Hepatocyte (in vitro differentiated cells): ENCODE measurements at places on chromosomes 5 and 9. TPM values are rescaled to one million over a fixed set of nuclear protein-coding genes. Genes with fewer than 3 reads are reported as not detected.

DNA sequence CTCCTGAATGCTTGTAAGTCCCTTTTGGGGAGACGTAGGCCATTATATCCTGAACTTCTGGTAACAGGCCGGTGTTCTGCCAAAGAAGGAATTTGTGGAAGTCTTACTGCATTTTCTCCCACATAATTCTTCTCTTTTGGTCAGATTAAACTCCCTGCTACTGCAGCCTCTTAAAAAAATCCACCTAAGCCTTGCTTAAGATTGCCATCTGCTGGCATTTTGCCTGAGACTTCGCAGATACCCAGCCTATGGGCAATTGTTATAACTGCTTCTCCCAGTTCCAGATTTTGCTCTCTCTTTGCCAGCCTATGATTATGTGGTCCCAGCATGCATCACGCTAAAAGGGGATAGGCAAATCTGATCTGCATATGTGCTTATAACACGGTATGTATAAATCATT lies 391.6 kb upstream of the CHD1 start:
- no peaks in the 10 kb centered on the region for H3K4me1 ChIP-seq
- no peaks in the 10 kb centered on the region for H3K27me3 ChIP-seq
- H3K36me3 ChIP-seq = no peaks in the 10 kb centered on the region
- H3K27ac ChIP-seq = no peak overlapping the region
- H3K4me3 ChIP-seq = no peak overlapping the region

GRCh38 chr5:110257971-110258370 lies 468.5 kb downstream of the TMEM232 start:
- H3K4me3 ChIP-seq = no peak overlapping the region
- no peak overlapping the region for H3K27ac ChIP-seq
- DNase-seq = no peak
- H3K27me3 ChIP-seq = no peaks in the 10 kb centered on the region
- no peaks in the 10 kb centered on the region for H3K4me1 ChIP-seq

- H3K4me1 ChIP-seq = peaks cover 38% of the 10 kb centered on the region
- H3K36me3 ChIP-seq = no peaks in the 10 kb centered on the region
- H3K4me3 ChIP-seq = no peak overlapping the region
- peak; percentile 51 for DNase-seq
These were observed 94.4 kb downstream of the ARHGAP26 start for GRCh38 chr5:142864290-142865260.

GRCh38 chr5:96829297-96829696 lies 21.6 kb upstream of the ERAP1 start:
- H3K27ac ChIP-seq = no peak overlapping the region
- no peaks in the 10 kb centered on the region for H3K4me1 ChIP-seq
- H3K36me3 ChIP-seq = no peaks in the 10 kb centered on the region
- no peak for DNase-seq

DNA sequence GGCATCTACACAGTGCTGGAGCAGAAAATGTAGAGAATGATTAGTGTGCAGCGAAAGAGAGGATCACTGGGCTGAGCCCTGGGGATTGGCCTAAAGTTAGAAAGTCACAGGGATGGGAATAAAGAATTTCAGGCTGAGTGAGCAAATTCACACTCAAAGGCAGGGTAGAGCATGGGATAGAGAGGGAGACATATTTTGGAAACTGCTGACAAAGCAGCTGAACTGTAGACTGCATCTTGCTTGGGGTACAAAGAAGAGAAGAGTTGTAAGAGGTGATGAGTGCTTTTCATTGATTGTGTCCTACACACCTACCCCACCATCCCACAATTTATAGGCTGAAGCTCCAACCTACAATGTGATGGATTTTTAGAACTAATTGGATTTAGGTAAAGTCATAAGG lies 677.8 kb downstream of the TAF11L14 start:
- no peak for DNase-seq
- H3K27me3 ChIP-seq = no peaks in the 10 kb centered on the region
- H3K27ac ChIP-seq = no peak overlapping the region
- no peak overlapping the region for H3K4me3 ChIP-seq
- no peaks in the 10 kb centered on the region for H3K4me1 ChIP-seq
- no peaks in the 10 kb centered on the region for H3K36me3 ChIP-seq

- no peak overlapping the region for H3K4me3 ChIP-seq
- no peak for DNase-seq
- no peaks in the 10 kb centered on the region for H3K27me3 ChIP-seq
- no peaks in the 10 kb centered on the region for H3K4me1 ChIP-seq
- H3K27ac ChIP-seq = no peak overlapping the region
These were observed 78.0 kb downstream of the JAKMIP2 start for GRCh38 chr5:147704544-147704943.

- H3K4me1 ChIP-seq = no peaks in the 10 kb centered on the region
- H3K27me3 ChIP-seq = no peaks in the 10 kb centered on the region
- H3K4me3 ChIP-seq = no peak overlapping the region
- DNase-seq = no peak
These were observed 278.3 kb upstream of the RFX3 start for GRCh38 chr9:3804103-3804502.

DNA sequence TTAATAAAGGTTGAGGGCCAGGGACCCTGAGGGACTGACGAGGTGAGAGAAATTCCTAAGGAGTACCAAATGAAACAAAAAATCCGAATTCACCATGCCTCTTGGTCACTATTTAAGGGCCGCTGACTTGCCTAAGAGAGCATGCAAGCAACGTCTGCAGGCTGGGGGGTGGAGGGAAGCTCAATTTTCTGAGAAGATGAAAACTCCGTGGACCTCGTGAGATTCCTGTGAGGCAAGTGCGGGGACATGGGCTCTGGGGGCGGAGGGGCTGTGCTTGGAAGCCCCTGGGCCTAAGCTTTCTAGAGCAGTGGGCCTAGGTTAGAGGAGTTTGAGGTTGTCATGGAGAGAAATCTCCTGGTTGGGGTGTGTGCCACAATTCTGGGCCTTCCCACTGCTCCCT lies 27.5 kb downstream of the NTRK2 start:
- no peaks in the 10 kb centered on the region for H3K27me3 ChIP-seq
- H3K4me3 ChIP-seq = no peak overlapping the region
- H3K36me3 ChIP-seq = no peaks in the 10 kb centered on the region
- no peaks in the 10 kb centered on the region for H3K4me1 ChIP-seq
- no peak for DNase-seq

GRCh38 chr5:316210-317085 lies 5.1 kb upstream of the AHRR start:
- H3K27ac ChIP-seq = no peak overlapping the region
- H3K4me1 ChIP-seq = peaks cover 9% of the 10 kb centered on the region
- no peaks in the 10 kb centered on the region for H3K36me3 ChIP-seq
- H3K4me3 ChIP-seq = no peak overlapping the region
- peaks cover 31% of the 10 kb centered on the region for H3K27me3 ChIP-seq
- no peak for DNase-seq

The NMUR2 gene
- 0.40 TPM in 1 of 2 replicates, not detected in the other for total RNA-seq

The ELAVL2 gene
- total RNA-seq = 0.24 and 0.93 TPM in 2 replicates

The CLIC3 gene
- total RNA-seq = 6.6 and 9.9 TPM in 2 replicates
